Left forelimb (tissue), 1 donor: ENCODE measurements at places on chromosomes 12 and 14.

DNA sequence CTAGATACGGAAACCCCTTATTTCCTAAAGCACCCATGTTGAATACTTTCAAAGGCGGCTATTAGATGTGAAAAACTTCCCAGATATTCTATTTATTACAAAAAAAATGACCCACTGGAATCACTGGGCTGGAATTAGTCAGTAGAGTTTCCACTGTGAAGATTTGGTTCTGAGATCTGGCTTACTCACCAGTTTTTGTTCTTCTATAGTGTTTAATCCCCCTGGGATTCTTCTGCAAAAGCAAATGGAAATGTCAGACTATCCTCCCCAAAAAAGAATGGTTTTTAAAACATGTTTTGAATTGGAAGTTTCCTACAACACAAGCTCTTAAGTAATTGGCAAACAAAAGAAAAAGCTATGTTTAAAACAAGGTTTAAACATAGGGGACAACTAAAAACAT, 166.4 kb downstream of the STXBP6 start:
- no peak for DNase-seq

DNA sequence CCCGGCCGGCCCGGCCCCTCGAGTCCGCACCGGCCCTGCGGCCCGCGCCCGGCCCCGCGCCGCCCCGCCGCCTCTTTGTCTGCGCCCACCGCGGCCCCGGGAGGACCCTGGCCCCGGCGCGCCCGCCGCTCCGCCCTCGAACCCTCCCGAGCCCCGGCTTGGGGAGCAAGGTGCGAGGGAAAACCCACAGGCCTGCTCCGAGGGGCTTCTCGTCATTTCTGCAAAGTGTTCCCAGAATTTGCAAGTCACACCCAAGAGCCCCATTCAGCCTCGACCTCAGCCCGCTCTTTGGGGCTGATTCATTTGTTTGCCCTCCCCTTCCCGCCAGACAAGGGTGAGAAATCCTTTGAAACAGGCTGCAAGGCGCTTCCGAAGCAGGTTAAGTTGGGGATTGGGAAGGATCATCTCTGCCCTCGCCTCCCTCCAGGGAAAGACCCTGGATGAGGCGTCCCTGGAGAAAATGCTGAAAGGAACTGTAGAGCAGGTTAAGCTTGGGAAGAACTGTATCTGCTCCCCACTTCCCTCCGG, 325 bp upstream of the CLIP1 start:
- no peak for DNase-seq

GRCh38 chr14:103196716-103197115, 73.5 kb downstream of the TNFAIP2 start:
- DNase-seq: no peak

DNA sequence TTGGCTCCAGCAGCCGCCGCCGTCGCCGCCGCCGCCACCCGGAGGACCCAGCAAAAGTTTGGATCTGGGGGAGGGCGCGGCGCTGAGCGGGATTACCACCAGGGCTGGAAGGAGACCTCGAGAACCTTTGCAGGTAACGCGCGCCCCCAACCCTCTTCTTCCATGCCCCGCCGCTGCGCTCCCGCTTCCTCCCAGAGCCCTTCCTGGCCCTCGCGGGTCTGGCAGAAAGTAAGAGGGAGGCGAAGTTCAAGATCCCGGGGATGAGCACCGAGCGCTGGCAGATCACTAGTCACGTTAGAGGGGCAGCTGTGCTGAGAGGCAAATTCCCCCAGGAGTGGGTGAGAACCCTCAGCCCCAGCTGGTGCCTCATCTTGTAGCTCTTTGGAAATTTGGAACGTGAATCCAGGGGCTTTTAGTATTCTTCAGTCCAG, 3.9 kb downstream of the FLRT2 start:
- peak; percentile 75 for DNase-seq

- no peak for DNase-seq
Measured at GRCh38 chr12:101722392-101722791, 16.9 kb downstream of the SYCP3 start.

- DNase-seq: no peak
Measured at GRCh38 chr12:87935216-87935615, 94.0 kb downstream of the C12orf50 start.

GRCh38 chr12:65015850-65016249, 105.3 kb downstream of the WIF1 start:
- DNase-seq: no peak
